Ureter (tissue), 1 donor: ENCODE measurements at places on chromosomes 12 and 14. TPM values are rescaled to one million over a fixed set of nuclear protein-coding genes. Genes with fewer than 3 reads are reported as not detected.

DNA sequence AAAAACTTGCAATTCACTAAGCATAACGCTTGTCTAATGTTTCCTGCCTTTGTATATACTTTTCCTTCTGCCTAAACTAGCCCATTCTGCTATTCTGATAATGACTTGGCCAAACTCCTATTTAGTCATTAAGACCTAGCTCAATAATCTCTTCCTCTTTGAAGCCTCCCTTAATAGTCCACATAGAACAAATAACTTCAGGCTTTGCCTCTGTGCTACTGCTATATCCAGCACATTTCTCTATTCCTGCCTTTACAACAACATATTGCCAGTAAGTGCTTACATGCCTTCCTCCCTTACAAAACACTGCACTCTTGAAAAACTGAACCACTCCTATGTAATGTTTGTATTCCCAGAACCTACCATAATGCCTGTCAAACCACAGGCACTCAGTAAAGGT lies 13.8 kb downstream of the PRICKLE1 start:
- DNase-seq, result no peak

GRCh38 chr14:70780396-70781075 lies 28.8 kb downstream of the MAP3K9 start:
- DNase-seq, result peak; percentile 50

DNA sequence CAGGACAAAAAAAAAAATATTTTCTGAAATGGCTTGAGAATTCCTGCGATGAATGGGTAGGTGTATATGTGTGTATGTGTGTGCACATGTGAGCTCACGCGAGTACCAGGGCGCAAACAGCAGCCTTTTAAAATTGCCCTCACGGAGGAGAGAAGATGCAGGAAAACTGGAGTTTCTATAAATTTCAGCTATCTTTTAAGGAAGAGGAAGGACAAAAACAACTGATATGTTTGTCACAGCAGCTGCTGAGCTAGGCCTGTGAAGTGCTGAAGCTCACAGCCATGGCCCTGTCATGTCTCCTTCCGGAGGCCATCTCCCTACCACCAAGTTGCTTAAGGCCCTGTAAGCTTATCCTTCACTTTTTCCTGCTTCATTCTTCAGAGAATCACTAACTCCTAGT lies 40.8 kb downstream of the DUSP16 start:
- no peak for DNase-seq

DNA sequence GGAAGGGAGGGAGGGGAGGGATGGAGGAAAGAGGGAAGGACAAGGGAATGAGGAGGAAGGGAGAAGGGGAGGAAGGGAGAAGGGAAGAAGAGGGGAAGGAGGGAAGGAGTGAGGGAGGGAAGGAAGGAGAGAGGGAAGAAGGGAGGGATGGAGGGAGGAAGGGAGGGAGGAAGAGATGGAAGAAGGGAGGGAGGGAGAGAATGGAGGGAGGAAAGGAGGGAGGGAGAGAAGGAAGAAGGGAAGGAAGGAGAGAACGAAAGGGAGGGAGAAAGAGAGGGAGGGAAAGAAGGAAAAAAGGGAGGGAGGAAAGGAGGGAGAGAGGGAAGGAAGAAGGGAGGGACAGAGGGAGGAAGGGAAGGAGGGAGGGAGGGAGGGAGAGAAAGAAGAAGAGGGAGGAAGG lies 49.5 kb downstream of the RIMBP2 start:
- DNase-seq, result no peak

DNA sequence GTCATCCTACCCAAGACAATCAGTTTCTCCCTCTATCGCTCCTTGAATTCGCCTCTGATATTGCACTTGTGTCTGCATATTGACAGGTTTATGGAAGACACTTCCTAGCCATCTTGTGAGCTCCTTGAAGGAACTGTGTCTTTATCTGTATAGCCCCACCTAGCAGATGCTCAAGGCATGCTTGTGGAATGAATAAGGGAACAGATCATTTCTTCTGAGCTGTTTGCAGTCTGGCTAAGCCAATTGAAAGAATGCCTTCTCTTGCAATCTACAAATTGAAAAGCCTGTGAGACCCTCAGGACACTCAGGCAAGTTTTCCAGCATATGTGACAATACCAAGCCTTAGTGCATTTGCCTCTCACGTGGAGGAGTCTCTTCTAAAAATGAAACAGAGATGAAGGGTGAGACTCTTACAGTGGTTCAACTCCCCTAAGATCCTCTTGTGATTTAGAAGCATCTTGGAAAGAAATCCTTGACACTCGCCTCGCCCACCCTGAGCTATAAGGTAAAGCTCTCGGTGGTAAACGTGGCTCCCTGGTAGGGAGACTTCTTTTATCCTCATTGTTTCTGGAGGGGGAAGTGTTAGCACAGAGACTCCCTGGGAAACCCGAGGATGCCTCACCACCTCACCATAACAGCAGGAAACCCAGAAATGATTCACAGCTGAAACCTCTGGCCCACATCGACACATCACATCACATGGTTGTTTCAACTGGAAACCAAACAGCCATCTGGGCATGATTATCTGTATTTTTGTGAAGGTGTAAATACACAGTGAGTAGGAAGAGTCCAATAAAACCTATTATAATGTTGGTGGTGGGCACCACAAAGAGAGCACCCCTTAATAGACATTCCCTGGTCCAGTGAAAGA lies 112.3 kb upstream of the BCL2L14 start:
- DNase-seq, result no peak

GRCh38 chr12:8829125-8829518 lies 6.7 kb downstream of the A2ML1 start:
- DNase-seq, result no peak

- no peak for DNase-seq
Measured at GRCh38 chr14:92041203-92041602, 1.3 kb upstream of the TRIP11 start.

DNA sequence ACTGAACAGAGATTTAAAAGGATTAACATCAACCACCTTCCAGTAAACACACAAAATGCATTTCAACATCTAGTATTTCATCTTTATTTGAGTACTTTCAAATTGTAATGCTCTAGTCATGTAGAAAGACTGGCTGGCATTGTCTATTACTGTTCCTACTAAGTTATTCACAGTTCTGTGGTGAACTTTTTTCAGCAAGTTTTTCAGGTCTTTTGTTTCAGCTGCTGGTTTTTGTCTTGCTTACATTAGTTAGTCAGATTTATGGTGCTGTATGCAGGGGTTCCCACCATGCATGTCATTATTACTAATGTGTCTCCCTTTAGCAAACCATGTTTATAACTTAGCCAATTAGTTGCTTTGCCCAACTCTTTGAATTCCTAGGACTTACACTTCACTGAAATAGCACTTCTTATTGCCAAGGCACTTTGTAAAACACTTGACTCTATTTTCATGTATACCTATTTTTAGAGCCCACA lies 253.4 kb upstream of the KITLG start:
- no peak for DNase-seq

GRCh38 chr12:68998041-68998440 lies 65.1 kb upstream of the CPM start:
- no peak for DNase-seq

DNA sequence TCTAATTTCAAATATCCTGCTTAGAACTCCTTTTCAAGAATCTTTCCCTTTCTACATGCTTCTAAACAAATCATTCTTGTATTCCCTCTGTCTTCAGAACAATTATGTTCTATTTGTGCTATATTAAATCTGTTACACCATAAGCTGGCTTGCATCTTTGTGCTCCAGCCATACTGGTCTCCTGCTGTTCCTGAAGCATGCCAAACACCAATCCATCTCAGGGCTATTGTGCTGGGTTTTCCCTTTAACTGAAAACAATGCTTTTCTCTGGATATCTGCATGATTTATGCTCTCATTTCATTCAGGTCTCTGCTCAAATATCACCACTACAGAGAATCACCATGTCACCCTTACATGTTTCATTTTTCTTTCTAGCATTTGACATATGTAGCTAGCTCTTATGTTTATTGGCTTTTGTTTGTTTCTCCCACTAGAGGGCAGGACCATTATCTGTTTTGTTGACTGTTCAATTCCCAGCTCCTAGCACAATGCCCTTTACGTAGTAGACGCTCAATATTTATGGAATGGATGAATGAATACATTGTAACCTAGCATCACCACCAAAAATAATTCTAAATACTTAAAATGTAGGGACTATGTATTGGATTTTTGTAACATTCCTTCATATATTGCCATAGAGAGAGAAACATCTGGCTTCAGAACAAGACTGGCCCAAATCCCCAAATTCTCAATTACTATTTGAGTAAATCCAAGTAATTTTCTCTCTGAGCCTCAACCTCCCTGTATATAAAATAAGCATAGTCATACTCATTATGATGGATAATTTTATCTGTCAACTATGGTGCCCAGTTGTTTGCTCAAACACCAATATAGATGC lies 302.0 kb upstream of the SYT1 start:
- DNase-seq, result no peak

DNA sequence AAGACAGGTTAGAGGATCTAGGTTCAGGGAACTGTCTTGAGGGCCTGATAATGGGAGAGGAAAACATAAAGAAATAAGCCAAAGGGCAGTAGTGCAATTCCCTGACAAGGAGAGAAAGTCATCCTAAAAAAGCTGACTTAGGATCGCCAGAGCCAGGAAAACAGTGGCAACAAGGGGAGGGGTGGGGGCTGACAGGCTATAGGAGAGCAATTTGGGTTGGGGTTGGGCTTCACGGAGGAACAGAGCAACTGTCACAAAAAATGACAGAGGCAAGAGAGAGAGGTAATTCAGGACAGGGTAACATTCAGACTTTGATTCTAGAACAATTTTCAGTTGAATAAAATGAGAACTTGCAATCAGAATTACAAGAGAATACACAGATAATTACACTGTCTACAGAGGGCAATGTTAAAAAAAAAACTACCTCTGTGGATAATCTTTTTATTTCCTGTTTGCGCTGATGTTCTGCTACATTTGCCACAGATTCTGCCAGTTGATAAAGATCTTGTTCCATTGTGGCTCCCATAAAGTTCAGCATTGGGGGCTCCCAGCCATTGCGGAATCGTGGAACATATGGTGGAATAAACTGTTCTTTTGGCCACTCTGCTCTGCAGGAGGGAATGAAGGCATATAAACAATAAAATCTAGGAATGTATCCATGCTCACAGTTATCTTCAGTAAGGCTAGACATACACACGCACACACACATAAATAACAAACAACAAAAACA lies 138.6 kb downstream of the EPS8 start:
- no peak for DNase-seq

- no peak for DNase-seq
Measured at GRCh38 chr14:35682802-35683201, 126.3 kb downstream of the RALGAPA1 start.

DNA sequence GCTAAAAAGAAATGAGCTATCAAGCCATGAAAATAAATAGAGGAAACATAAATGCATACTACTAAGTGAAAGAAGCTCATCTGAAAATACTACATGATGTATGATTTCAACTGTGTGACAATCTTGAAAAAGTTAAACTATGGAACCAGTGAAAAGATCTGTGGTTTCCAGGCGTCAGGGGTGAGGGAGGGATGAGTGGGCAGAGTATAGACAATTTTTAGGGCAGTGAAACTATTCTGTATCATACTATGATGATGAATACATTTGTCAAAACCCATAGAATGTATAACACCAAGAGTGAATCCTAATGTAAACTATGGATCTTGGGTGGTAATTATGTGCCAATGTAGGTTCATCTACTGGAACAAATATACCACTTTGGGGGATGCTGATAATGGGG lies 21.3 kb downstream of the SPX start:
- DNase-seq, result no peak

DNA sequence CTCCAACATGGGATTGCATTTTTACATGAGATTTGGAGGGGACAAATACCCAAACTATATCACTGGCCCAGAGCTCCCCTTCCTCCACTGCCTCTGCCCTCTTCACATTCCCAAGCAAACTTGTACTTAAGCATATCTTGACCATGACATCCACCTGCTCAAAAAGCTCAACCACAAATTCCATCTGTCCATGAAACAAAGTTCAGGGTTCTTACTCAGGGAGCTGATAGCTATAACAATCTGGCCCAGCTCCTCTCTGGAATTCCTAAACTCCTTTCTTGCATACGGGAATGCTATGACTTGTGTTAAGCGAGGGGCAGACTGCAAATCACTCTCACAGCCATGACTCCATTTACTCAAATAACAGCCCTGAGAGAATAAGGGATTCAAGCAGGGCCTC lies 152.1 kb downstream of the GALC start:
- DNase-seq, result no peak

DNA sequence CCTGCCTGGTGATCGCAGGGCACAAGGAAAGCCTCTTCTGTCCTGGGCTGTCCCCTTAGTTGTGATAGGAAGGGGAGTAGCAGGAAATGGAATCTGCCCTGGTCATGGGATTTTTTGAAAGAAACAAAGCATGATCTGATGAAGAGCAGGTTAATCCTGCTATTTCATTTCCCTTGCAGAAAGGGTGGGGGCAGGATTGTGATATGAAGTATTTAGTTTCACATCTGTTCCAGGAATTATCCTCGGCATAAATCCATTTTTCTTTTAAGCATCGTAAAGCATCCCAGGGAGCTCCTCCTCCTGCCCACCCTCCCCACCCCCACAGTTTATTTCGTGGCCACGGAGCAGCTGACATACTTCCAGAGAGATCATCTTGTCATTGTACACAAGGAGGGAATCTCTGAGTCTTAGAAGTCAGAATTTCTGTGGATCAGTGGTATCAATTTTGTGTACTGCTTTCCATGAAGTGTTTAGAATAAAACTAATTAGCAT lies 53.1 kb downstream of the TGFB3 start:
- no peak for DNase-seq

- DNase-seq, result no peak
Measured at GRCh38 chr12:40145896-40146295, 40.0 kb upstream of the SLC2A13 start.

- DNase-seq, result peak; percentile 62
Measured at GRCh38 chr12:118103601-118104382, at the start of gene VSIG10. Gene VSIG10 (minus strand): TSS chr12:118104011. CDS start chr12:118103671, 340 bp downstream.

DNA sequence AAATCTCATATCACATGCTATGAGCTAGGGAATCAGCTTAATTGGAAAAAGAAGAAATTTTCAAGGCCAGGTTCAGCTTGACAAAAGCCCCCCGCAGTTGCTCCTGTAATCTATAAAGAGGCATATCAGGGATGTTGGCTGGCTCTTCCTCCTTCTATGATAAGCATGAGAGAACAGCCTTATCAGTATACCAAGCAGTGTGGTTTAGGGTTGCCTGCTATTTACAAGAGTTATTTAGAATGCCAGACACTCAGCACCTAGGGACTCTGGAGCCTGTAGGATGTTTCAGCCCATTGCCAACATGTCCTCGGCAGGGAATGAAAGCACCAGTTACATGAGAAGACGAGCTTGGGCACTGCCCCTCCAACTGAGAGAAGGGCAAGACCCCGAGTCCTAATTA lies 89.5 kb upstream of the TMPO start:
- DNase-seq, result no peak

GRCh38 chr14:39974036-39974435 lies 541.8 kb upstream of the FBXO33 start:
- DNase-seq, result no peak

NEUROD4 gene
- not detected for total RNA-seq

MNAT1 gene
- 55.1 TPM for total RNA-seq

CLEC4D gene
- not detected for total RNA-seq

PRICKLE1 gene
- total RNA-seq, result 10.2 TPM

CNTN1 gene
- total RNA-seq, result 11.7 TPM
